ENCODE measurements at places on chromosomes 16 and 17.
A peak's percentile ranks its signal among the peaks of the same experiment; 100 is the strongest.

DNA sequence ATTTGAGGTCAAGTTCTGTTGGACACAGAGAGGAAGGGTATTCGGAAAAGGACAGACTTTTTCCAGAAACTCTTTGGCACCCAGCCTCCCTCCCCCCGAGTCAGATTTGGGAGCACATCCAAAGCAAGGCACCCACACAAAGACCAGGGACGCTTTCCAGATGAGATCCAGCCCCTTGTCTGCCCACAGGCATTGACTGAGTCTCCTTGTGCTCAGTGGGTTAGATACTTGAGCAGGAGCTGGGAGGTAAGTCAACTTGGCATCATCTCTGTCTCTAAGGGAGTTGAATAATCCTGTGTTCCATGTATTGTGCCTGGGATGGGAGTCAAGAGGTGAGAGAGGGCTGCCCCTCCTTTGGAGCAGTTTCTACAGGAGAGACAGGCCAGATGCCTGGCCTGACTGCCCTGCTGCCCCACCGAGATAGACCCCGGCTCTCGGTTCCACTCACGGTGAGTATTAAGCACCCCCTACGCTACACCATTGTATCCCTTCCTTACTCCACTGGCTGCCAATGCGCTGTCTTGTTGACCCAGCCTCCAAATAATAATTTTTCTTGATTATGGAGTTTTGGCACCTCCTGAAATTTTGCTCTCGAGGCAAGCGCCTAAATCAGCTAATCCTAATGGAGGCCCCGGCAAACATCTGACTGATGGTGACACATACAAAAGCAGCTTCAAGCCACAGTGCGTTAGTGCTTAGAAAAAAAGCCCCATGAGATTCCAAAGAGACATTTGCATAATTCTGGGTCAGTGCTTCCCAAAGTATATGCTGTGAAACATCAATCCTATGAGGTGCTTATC is 29.6 kb upstream of the MAP3K14 start:
- DNase-seq, result no peak

GRCh38 chr17:18261146-18261515 is 669 bp downstream of the MIEF2 start:
- peak; percentile 61 for DNase-seq

DNA sequence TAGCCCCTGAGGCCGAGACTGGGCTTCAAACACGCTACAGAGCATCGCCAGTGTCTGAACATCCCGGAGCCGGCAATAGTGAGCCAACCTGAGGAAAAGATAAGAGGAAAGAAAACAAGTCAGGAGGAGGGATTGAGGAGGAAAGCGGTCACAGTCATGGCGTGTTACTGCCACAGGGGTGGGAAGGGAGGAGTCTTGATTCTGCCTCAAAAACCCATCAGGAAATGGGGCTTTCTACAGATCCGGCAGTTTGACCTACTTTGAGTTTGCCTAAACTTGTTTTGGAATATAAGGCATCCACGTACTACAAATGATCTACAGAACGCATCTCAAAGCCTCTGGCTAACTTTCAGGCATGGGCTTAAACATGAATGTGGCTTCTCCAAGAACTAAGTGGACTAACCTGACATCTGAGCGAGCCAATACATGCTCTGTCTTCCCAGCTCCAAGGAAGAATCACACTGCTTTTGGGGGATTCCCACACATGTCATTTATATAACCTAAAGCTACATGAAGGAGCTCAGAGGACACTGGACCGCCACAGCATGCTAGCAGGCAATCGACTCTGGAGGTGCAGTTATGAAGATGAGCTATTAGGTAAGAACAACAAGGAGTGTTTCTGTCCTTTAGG is 96.6 kb downstream of the WDR59 start:
- no peak for DNase-seq

DNA sequence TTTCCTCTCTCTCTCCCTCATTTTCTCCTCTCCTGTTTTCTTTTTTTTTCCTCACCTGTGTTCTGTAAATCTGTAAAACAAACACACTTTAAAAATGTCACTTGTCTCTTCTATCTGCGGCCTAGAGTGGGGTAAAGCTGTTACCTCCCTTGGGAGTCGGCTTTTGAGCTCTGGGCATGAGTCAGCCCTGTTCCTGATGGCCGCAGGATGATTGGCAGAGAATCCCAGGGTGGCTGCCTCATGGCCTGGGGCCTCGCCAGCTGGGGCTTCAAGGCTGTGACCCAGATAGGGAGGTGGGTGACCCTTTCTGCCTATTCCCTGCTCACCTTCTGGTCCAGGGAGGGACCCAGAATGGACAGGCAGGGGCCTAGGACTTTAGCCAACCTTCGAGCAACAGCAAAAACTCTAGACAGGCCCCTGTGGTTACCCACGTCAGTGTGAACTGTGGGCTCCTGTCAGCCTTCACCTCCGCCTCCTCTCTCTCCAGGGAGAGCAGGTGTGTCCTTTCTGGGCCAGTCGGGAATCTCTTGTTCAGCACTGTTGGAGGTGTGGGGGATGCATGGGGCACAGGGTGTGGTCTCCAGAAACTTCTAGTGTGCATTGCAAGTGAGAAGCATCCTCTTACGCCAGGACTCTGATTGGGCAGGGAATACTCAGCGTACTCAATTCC is 87.4 kb downstream of the RAP1GAP2 start:
- DNase-seq, result no peak

GRCh38 chr16:24087891-24088410 is 168.2 kb upstream of the CACNG3 start:
- DNase-seq, result no peak

GRCh38 chr17:7440113-7440833 is 961 bp downstream of the FGF11 start:
- DNase-seq, result no peak

GRCh38 chr16:80369138-80369958 is 171.4 kb upstream of the DYNLRB2 start:
- DNase-seq, result no peak

DNA sequence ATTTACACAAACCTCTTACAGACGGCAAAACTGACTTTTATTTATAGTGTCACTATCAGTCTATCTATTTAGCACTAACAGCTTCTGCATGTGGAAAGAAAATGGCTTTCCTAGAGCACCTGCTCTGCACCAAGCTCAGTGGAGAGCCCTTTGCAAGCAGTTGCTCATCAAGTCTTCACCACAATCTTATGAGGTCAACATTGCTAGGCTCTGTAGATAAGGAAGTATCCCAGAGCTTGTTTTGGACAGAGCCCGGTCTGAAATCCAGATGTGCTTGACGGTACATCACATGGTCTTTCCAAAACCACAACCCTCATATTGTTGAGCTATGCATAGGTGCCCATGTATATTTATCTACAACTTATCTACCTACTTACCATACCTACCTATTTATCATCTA is 572.7 kb upstream of the CDH5 start:
- no peak for DNase-seq

GRCh38 chr17:82384730-82385481 is 13.3 kb downstream of the UTS2R start:
- no peak for DNase-seq

DNA sequence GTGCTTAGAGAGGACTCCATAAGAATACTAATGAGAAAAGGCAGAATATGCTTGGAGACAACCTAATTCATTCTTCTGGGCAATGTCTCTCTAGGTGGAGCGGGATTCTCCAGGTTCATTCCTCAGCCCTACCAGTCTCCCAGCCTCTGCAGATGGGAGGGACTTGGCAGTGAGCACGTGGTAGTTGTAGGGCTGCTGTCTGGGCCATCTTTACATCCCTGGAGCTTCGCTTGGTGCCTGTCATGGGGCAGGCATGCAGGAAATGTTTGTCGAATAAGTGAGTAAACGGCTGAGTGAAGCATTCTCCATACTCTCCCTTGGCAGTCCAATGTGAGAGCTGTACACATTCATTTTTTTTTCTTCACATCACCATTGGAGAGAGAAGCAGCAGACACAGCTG is 387.5 kb downstream of the UTP18 start:
- no peak for DNase-seq

DNA sequence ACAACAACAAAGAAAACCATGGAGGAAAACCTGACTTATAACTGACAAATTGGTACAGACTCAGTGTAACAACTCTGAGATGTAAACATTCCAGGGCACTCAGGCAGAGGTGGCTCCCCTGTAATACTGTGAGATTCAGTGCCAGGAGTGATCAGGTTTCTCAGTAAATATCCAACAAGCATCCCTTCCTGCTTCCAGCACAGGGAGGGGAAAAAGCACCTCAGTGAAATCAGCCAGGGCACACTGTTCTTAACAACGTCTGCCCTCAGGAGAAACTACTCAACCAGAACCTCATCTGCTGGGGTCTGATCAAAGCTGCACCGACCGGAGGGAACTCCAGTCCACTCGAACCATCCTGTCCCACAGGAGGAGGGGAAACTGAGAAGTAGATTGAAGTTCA is 52.3 kb downstream of the AMFR start:
- DNase-seq, result no peak

DNA sequence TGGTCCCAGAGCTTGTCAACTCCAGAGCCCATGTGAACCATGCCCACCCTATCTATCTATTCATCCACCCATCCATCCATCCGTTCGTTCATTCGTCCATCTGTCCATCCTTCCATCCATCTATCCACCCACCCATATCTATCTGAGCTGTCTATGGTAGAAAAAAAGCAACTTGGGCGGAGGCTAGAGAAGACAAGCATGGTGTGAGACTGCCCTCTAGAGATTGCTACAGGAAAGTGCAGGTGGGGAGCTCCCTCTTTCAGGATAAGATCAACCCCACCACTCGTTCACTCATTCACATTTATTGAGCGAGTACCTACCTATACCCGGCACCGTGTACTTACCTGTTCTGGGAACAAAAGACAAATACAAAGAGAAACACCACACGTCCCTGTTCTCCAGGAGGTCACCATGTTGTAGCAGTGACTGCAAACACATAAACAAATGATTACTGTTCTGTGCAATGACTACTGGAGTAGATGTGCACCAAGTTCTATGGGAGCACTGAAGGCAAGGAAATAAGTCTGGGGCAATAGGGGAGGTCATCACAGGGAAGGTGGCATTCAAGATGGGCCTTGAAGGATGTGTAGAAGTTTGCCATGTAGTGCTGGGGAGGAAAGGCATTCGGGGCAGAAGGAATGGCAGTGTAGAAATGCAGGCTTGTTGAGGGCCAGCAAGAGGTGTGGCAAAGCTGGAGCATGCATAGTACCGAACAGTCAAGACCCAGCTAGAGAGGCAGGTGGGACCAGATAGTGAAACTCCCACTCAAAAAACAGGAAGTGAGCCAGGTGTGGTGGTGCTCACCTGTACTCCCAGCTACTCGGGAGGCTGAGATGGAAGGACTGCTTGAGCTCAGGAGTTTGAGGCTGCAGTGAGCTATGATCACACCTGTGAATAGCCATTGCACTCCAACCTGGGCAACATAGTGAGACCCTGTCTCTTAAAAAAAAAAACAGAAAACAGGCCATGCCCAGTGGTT is 13.4 kb upstream of the ATP5MC1 start:
- DNase-seq, result peak; percentile 59

DNA sequence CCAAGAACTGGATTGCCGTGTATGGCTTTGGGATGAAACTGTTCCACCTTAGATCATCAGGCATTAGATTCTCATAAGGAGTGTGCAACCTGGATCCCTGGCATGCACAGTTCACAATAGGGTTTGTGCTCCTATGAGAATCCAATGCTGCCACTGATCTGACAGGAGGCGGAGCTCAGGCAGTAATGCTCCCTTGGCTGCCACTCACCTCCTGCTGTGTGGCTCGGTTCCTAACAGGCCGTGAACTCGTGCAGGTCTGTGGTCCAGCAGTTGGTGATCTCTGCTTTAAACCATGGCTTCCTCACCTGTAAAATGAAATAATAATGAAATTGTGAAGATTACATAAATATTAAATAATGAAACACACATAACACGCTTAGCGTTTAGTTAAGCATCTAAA is 45.5 kb upstream of the FBXO47 start:
- DNase-seq, result no peak

DNA sequence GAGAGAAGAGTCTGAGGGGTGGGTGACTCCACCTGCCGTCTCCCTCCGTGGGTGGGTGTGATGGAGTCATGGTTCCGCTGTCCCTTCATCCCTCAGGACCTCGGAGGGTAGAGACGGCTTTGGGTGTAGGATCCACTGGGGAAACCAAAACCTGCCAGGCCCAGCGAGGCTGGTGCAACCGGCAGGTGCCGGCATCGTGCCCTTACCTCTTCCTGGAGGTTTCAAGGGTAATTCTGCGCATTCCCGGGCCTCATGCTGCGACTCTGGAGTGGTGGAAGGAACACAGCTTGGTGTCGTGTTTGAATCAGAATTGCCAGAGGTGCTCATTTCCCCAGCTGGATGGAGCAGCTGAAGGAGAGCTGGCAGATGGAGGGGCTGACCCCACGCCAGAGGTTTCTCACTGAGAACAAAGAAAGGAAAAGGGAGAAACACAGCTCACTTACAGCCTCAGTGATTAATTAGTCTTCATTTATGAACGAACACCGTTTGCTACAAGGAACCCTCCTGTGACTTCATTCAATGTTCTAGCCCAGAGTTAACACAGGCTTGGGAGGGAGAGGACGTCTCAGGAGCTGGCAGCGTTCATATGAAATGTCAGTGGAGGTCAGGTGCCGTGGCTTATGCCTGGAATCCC is 16.3 kb upstream of the ATP2A3 start:
- DNase-seq, result no peak

- no peak for DNase-seq
These were observed 39.9 kb downstream of the RNF157 start for GRCh38 chr17:76200354-76200753.

DNA sequence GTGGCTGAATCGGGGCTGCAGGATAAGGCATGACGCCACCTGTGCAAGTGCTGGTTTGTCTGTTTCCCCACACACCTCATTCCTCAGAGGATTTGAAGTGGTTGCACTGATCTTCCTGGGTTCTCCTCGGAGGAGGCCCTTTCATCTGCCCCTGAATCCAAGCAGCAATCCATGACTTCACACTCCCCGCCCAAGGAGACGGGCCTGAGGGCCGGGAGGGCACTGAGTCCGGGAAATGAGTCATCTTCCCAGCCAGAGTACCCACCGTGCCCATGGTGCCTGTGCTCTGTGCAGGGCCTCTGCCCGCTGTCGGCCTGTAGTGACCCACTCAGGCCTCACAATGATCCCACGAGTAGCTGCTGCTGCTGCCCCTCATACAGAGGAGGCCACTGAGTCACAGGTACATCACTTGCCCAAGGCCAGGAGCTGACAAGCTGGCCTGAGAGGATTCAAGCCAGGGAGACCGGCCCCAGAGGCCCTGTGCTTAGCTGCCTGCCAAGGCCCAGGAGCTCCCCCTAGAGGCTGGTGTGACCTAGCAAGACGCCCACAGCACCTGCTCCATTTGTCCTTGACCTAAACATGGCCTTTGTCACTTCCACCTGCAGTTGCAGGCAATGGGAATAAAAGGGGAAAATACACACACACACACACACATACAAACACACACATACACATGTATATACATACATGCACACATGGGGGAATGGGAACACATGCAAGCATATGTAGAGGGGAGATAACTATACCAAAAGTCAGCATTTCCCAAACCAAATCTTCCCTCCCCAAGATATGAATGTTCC is 240.0 kb downstream of the C16orf95 start:
- no peak for DNase-seq
